ENCODE measurements at places on chromosomes 12 and 14. TPM values are rescaled to one million over a fixed set of nuclear protein-coding genes. Genes with fewer than 3 reads are reported as not detected.

The COQ5 gene
- 20.0 TPM for total RNA-seq

The PDE6H gene
- not detected for total RNA-seq

GRCh38 chr12:57031138-57031725 lies 14.9 kb upstream of the TAC3 start:
- no peak for DNase-seq

The TMEM132C gene
- total RNA-seq, result not detected

DNA sequence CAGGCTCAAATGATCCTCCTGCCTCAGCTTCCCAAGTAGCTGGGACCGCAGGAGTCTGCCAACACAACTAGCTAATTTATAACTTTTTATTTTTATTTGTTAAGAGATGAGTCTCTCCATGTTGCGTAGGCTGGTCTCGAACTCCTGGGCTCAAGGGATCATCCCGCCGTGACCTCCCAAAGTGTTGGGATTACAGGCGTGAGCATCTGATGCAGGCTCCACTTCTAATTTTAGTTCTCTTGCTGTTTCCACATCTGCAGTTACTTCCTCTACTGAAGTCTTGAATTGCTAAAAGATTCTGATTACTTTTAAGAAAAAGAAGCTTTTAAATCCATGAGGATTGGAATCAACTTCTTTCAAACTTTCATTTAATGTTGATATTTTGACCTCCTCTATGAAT lies 13.4 kb upstream of the SNX6 start:
- DNase-seq, result no peak

The CLEC4D gene
- total RNA-seq, result 12.3 TPM

DNA sequence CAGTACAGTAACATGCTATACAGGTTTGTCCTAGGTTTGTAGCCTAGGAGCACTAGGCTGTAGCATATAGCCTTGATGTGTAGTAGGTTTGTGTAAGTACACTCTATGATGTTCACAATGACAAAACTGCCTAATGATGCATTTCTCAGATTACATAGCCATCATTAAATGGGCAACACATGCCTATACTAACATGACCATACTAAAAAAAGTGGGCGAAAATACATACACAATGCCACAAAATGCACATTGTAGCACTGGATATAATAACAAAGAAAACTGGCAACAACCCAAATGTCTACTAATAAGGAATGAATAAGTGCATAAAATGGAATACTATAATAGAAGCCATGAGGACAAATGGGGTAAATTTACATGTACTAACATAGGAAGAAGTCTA lies 31.3 kb upstream of the NDUFA12 start:
- DNase-seq, result no peak

- DNase-seq, result no peak
Observed at GRCh38 chr14:82387699-82388098, 854.0 kb upstream of the SEL1L start.

- no peak for DNase-seq
Observed at GRCh38 chr14:105836160-105836559, 309.8 kb downstream of the TMEM121 start.

GRCh38 chr12:66500841-66501240 lies 178.0 kb downstream of the GRIP1 start:
- DNase-seq, result no peak

All from spleen (tissue), 13 donors.